Hypothalamus (tissue), 51 donors: ENCODE measurements at places on chromosomes 16 and 17.

DNA sequence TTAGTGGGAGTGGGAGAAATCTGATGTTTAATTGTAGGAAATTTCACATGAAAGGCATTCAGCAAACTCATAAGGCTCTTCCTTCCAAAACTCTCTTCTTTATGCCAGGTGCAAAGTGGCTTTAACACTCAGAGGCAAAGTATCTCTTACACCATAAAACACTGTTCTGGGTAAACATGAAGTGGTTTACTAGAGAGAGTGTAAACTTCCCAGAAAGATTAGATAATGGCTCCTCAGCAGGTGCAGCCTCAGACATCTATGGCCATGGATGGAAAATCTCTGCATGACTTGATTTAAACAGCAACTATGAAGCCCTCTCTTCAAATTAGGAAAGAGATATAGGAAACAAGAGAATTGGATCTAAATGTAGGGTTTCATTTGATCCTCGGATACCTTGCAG lies 583.1 kb upstream of the SALL1 start:
- no peak for DNase-seq

DNA sequence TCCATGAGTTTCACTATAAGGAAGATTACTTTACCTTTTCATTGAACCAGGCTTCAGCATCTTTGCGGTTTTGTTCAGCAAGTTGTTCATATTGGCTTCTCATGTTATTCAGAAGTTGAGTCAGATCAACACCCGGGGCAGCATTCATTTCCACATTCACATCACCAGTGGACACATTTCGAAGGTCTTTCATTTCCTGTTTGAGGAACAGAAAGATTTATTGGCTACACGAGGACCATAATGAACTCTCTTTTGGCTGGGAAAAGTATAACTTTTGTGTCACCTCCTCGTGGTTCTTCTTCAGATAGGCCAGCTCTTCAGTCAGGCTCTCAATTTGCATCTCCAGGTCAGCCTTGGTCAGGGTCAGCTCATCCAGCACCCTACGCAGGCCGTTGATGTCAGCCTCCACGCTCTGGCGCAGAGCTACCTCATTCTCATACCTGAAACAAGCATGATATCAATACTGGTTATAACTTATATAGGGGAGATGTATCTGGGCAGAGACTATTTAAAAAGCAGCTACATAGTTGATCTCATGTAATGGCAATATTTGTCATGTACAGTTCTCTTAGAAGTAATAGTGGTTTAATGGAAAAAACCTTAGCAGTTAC lies 2.1 kb downstream of the KRT10 start:
- DNase-seq: no peak

- DNase-seq: no peak
Observed at GRCh38 chr17:82898976-82899514, 59.2 kb upstream of the ZNF750 start.

GRCh38 chr17:48553826-48554225 lies 8.9 kb upstream of the HOXB2 start:
- DNase-seq: no peak

DNA sequence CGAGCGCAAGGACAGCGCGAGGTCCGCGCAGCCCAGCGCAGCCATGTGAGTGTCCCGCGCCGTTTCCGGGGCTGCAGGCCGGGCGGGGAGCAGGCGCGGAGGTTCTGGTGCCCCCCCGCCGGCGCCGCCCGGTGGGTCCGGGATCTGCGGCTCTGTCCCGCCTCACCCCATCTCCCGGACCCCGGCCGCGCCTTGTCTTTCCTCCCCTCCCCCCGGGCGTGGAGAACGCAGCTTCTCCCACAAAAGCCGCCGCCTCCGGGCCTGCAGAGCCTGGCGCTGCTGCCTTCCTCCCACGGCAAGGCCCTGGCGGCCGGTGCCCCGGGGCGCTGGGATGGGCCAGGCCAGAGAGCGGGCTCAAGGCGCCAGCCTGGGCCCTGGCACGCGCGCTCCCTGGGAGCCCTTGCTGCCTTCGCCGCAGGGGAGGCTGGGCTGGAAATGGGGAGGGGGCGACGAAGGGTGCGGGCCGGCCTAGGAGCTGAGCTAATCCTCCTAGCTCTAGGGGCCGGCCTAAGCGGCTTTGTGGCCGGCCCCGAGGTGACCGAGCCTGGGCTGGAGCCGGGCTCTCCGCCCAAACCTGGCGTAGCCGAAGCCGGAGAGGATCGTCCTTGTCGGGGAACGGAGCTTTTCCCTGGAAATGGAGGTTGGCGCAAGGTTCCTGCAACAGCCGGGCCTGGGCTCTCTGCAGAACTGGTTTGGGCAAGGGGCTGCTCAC lies 397 bp downstream of the RIPOR1 start:
- DNase-seq: no peak

GRCh38 chr17:72931163-72931562 lies 161.3 kb downstream of the SLC39A11 start:
- no peak for DNase-seq

DNA sequence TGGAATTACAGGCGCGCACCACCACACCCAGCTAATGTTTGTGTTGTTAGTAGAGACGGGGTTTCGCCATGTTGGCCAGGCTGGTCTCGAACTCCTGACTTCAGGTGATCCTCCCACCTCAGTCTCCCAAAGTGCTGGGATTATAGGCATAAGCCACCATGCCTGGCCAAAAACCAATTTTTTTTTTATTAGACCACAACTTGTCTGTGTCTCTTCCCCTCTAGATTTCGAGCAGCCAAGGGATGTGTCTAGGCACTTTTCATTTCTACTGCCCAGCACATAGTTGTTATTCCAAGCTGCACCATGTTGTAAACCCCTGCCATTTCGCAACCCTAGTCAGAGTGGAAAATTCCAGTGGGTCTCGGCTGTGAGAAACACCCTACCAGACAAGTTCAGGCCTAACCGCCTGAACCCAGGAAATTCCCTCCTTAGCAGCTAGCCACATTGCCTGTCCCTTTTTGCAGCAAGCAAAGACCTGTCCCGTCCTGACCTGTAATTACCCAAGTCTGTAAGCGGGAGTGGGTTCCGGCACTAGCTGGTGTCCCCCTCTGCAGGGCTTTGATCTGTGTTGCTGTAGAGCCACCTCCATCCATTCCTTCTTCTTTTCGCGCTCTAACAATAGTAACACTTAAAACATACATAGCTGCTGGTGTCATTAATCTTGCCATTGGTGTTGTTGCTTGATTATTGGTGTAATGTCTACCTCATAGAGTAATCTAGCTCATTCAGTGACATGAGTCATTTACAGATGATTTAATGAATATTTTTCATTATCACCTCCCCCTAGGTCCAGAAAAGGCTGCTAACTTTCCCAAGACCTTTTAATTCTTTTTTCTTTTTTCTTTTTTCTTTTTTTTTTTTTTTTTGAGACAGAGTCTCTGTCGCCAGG lies 77.3 kb upstream of the ATF7IP2 start:
- DNase-seq: no peak

- no peak for DNase-seq
Observed at GRCh38 chr16:1746693-1747195, 24.6 kb downstream of the NME3 start.
